IMR-90 (cell line): ENCODE measurements at places on chromosomes 16 and 17. TPM values are rescaled to one million over a fixed set of nuclear protein-coding genes. Genes with fewer than 3 reads are reported as not detected.

CDRT15L2 gene
- not detected in 2 replicates for total RNA-seq

GUCY2D gene
- total RNA-seq = not detected in 2 replicates

RGS9 gene
- total RNA-seq = 0.90 and 1.4 TPM in 2 replicates

MT1F gene
- total RNA-seq = not detected in 2 replicates

KRTAP3-2 gene
- not detected in 2 replicates for total RNA-seq

DNAH9 gene
- total RNA-seq = not detected in 2 replicates

ZNF768 gene
- 9.2 and 9.3 TPM in 2 replicates for total RNA-seq

CDH3 gene
- total RNA-seq = not detected in 2 replicates

HSD11B2 gene
- total RNA-seq = not detected in 2 replicates

CDT1 gene
- total RNA-seq = 3.2 and 4.7 TPM in 2 replicates

FAM171A2 gene
- 3.1 and 3.2 TPM in 2 replicates for total RNA-seq

OVCA2 gene
- total RNA-seq = 38.7 and 42.2 TPM in 2 replicates

MAPT gene
- total RNA-seq = under 0.01 and 0.18 TPM in 2 replicates

ZNF19 gene
- total RNA-seq = 2.8 and 2.9 TPM in 2 replicates

RAC3 gene
- total RNA-seq = 5.7 and 7.2 TPM in 2 replicates

DLG4 gene
- 8.1 and 8.2 TPM in 2 replicates for total RNA-seq

RILP gene
- 3.9 TPM in 2 replicates for total RNA-seq

RASL10B gene
- total RNA-seq = 3.6 and 4.7 TPM in 2 replicates

HOXB13 gene
- total RNA-seq = not detected in 2 replicates

SEC14L5 gene
- total RNA-seq = not detected in 2 replicates

TNFRSF17 gene
- total RNA-seq = not detected in 2 replicates

LCAT gene
- total RNA-seq = 1.4 and 1.7 TPM in 2 replicates

GP1BA gene
- not detected in 2 replicates for total RNA-seq

NGFR gene
- 0.18 TPM in 1 of 2 replicates, not detected in the other for total RNA-seq

UBE2O gene
- total RNA-seq = 17.6 and 20.0 TPM in 2 replicates

ACSM3 gene
- total RNA-seq = 0.54 and 0.56 TPM in 2 replicates

SLC5A11 gene
- under 0.01 TPM in 1 of 2 replicates, not detected in the other for total RNA-seq

TOX3 gene
- total RNA-seq = not detected in 2 replicates
